ENCODE measurements at places on chromosomes 2 and 18. TPM values are rescaled to one million over a fixed set of nuclear protein-coding genes. Genes with fewer than 3 reads are reported as not detected.
A peak's percentile ranks its signal among the peaks of the same experiment; 100 is the strongest.

Gene FAM228A
- not detected for total RNA-seq

Gene SP5
- not detected for total RNA-seq

Gene SH3RF3
- 3.4 TPM for total RNA-seq

Gene DSEL
- total RNA-seq: 100 TPM

Gene IL37
- total RNA-seq: not detected

DNA sequence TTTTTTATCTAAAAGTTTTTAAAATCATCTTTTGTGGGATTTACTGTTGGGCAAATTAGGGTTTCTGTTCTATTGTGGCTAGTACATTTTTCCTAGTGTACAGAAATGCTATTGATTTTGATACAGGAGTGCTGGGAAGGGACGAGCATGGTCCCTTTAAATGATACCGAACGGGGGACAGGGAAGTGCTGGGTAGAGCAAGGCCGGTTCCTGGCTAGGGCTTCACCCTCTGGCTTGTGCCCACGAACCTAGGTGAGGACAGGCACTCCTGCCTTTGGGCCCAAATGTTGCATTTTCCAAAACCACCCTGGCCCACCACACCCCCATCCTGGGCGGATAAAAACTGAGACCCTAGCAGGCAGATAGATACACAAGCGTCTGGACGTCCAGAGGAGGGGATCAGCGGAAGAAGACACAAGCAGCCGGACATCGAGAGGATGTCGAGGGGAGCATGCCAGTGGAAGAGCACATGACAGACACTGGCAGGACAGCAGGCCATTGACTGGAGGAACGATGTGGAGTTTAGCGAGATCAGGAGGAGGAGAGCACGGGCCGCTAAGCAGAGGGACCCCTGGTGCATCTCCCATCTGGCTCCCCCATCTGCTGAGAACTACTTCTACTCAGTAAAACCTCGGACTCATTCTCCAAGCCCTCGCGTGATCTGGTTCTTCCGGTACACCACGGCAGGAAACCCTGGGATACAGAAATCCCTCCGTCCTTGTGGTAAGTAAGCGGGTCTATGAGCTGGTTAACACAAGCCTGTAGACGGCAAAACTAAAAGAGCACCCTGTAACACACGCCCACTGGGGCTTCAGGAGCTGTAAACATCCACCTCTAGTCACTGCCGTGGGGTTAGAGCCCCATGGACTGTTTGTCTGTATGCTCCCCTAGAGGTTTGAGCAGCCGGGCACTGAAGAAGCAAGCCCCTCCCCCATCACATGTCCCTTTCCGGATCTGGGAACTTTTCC lies 13.5 kb upstream of the CALCRL start:
- H3K4me1 ChIP-seq: no peaks in the 10 kb centered on the region
- no peak overlapping the region for H3K27ac ChIP-seq
- H3K36me3 ChIP-seq: peaks cover 4% of the 10 kb centered on the region
- no peak overlapping the region for H3K4me3 ChIP-seq
- no peaks in the 10 kb centered on the region for H3K27me3 ChIP-seq

GRCh38 chr18:8610459-8610851 lies 1.2 kb downstream of the RAB12 start:
- peak overlapping the region; percentile 82 for H3K27ac ChIP-seq
- H3K4me3 ChIP-seq: peak overlapping the region; percentile 99
- H3K36me3 ChIP-seq: peaks cover 5% of the 10 kb centered on the region
- peak; percentile 19 for DNase-seq

DNA sequence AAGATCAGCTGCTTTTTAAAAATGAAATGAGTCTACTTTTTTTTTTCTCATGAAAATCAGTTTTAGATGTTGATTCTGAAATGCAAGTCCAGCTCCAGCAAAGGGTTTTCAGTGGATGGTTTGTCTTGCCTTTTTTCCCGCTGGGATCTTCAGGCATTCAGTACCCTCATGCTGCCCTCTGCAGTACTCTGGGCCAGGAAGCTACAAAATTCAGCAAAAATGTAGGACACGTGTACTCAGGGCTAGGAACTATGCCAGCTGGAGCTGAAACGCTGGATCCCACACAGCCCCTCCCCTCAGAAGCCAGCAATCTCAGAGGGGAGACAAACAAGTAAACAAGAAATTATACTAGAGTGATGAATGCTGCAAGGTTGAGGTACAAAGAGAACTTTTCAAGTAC lies 97.3 kb downstream of the MMADHC start:
- no peak overlapping the region for H3K4me3 ChIP-seq
- DNase-seq: no peak
- no peaks in the 10 kb centered on the region for H3K36me3 ChIP-seq
- H3K4me1 ChIP-seq: no peaks in the 10 kb centered on the region

GRCh38 chr18:74367905-74368304 lies 52.3 kb downstream of the C18orf63 start:
- H3K36me3 ChIP-seq: no peaks in the 10 kb centered on the region
- no peak overlapping the region for H3K4me3 ChIP-seq
- H3K27me3 ChIP-seq: peaks cover 30% of the 10 kb centered on the region
- no peak overlapping the region for H3K27ac ChIP-seq
- DNase-seq: no peak

DNA sequence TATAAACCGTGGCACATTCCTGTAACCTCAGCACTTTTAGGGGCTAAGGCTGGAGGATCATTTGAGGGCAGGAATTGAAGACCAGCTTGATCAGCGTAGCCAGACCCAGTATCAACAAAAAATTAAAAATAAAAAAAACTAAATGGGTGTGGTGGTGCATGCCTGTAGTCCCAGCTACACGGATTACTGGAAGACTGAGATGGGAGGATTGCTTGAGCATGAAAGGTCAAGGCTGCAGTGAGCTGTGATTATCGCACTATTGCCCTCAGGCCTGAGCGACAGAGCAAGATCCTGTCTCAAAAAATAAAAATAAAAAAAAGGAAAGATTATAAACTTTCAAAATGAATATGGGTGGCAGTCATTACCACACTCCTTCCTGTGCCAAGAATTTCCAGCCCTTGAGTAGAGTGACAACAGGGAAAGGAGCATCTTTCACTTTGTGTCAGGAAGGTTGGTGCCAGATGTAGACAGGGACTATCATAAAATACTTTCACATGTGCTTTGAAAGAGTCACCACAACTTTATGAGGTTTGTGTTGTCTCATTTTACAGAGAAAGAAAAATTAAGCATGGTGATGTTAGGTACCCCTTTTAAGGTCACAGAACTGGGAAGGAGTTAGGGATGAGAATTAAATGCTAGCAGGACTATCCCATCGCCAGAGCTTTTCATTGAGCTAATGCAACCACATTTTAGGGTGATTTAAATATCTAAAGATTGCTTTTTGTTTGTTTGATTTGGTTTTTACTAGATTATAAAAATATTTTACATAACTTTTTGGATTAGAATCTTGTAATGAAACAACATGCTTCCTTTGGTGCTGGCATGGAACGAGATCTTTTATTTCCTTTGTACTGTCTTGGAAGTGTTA lies 1617.4 kb upstream of the ACVR2A start:
- H3K4me3 ChIP-seq: no peak overlapping the region
- DNase-seq: no peak
- 0 out of 2 replicates have a peak, but pooled peaks cover 2% of the 10 kb centered on the region for H3K4me1 ChIP-seq
- H3K36me3 ChIP-seq: no peaks in the 10 kb centered on the region
- no peaks in the 10 kb centered on the region for H3K27me3 ChIP-seq

GRCh38 chr18:30352551-30353168 lies 689.9 kb downstream of the DSC3 start:
- H3K4me3 ChIP-seq: no peak overlapping the region
- H3K36me3 ChIP-seq: no peaks in the 10 kb centered on the region
- DNase-seq: no peak
- no peaks in the 10 kb centered on the region for H3K27me3 ChIP-seq

DNA sequence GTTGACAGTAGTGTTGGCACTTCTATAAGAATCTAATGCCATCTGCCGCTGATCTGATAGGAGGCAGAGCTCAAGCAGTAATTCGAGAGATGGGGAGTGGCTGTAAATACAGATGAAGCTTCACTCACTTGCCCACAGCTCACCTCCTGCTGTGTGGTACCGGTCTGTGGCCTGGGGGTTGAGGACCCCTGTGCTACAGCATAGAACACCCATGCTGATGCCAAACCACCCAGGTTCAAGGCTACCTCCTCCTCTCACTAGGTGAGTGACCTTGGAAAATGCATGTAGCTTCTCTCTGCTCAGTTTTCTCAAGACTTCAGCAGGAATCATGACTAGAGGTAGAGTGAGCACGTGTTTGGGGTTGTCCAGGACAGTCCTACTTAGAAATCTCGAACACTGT lies 263.4 kb downstream of the SH3BP4 start:
- DNase-seq: no peak
- H3K4me1 ChIP-seq: no peaks in the 10 kb centered on the region
- H3K4me3 ChIP-seq: no peak overlapping the region
- peaks cover 31% of the 10 kb centered on the region for H3K27me3 ChIP-seq

GRCh38 chr2:67954093-67954748 lies 108.6 kb downstream of the C1D start:
- H3K27ac ChIP-seq: no peak overlapping the region
- H3K36me3 ChIP-seq: no peaks in the 10 kb centered on the region
- H3K4me3 ChIP-seq: no peak overlapping the region
- DNase-seq: no peak

DNA sequence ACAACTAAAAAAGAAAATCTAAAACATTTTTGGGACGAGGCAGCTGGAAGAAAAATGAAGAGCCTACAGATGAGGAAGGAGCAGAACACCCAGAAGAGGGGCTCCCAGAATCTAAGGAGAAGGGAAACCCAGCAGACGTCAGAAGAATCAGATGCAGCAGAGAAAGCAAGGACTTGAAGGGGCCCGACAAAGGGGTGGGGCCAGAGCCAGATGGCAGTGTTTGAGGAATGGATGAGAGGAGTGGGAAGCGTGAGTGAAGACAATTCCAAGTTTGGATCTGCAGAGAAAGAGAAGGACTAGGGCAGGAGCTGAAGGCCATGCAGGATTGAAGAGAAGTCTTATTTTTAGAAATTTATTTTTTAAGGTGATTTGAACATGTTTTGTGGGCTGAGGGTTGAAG lies 19.3 kb downstream of the PTMA start:
- no peak overlapping the region for H3K27ac ChIP-seq
- DNase-seq: no peak
- H3K4me1 ChIP-seq: no peaks in the 10 kb centered on the region
- peaks cover 2% of the 10 kb centered on the region for H3K36me3 ChIP-seq
- no peak overlapping the region for H3K4me3 ChIP-seq
